Naive B cell (primary cell): ENCODE measurements at places on chromosomes 1 and 21. TPM values are rescaled to one million over a fixed set of nuclear protein-coding genes. Genes with fewer than 3 reads are reported as not detected.

ST6GALNAC5 gene
- polyA plus RNA-seq, result not detected

SPRR2A gene
- not detected for polyA plus RNA-seq

FMN2 gene
- polyA plus RNA-seq, result not detected

GPATCH2 gene
- polyA plus RNA-seq, result 3.2 TPM

CFAP74 gene
- not detected for polyA plus RNA-seq

PRSS38 gene
- not detected for polyA plus RNA-seq

MCOLN2 gene
- 0.65 TPM for polyA plus RNA-seq

DNA sequence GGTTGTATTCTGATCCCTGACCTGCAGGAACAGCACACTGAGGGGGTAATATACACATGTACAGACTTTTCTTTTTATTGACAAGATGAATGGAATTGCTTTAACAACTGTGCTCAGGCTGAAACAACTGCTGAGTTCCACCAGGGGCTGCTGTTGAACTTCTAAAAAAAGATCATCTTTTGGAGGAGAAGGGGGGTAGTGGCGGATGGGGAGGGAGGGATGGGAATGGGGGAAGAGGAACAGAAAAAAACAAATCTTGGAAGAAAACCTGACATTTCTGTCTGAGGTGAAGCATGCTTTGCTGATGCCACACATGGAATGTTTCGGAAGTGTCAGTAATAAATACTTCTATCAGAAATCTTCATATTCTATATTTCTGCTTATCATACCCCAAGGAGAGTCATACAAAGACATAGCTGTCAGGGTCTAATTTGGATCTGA is 75.0 kb downstream of the RWDD3 start:
- no peaks in the 10 kb centered on the region for H3K4me1 ChIP-seq
- no peaks in the 10 kb centered on the region for H3K36me3 ChIP-seq
- no peak overlapping the region for H3K4me3 ChIP-seq
- no peak for DNase-seq
- peaks cover 21% of the 10 kb centered on the region for H3K27me3 ChIP-seq
- no peak overlapping the region for H3K27ac ChIP-seq

DNA sequence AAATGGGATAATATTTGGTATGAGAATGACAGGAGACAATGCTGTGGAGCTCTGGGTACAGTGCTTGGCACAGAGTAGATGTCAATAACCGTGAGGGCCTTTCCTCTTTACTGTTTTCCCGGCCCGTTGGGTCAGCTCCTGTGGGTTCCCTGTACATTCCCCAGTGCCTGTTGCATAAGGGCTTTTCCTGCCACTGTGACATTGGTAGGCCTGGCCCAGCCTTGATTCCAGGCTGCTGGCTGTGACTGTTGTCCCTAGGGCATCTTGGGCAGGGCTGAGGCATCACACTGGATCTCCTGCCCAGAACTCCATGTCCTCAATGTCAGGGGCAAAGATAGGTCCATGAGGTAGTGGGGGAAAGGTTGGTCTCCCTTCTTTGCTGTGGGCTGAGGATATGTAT is 25.8 kb upstream of the MYCL start:
- H3K4me1 ChIP-seq, result peaks cover 10% of the 10 kb centered on the region
- no peak for DNase-seq
- H3K27me3 ChIP-seq, result peaks cover 8% of the 10 kb centered on the region
- no peaks in the 10 kb centered on the region for H3K36me3 ChIP-seq

DNA sequence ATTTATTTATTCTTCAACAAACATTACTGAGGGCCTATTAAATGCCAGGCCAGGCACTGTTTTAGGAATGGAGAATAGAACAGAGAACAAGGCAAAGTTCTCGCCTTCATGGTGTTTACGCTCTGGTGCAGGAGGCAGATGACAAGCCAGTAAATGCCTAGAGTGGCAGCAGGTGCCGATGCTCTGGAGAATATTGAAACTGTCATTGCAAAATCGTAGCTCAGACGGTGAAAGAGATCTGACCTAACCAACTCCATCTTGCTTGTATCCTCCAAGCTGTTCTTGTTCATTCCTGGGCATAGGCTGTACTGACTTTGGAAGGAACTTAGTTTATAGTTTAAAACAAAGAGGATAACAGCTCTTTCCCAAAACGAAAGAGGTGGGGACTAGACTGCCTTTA is 13.5 kb upstream of the ENO1 start:
- H3K4me3 ChIP-seq, result no peak overlapping the region
- H3K27ac ChIP-seq, result no peak overlapping the region
- DNase-seq, result no peak
- no peaks in the 10 kb centered on the region for H3K4me1 ChIP-seq
- no peaks in the 10 kb centered on the region for H3K27me3 ChIP-seq
- H3K36me3 ChIP-seq, result no peaks in the 10 kb centered on the region

DNA sequence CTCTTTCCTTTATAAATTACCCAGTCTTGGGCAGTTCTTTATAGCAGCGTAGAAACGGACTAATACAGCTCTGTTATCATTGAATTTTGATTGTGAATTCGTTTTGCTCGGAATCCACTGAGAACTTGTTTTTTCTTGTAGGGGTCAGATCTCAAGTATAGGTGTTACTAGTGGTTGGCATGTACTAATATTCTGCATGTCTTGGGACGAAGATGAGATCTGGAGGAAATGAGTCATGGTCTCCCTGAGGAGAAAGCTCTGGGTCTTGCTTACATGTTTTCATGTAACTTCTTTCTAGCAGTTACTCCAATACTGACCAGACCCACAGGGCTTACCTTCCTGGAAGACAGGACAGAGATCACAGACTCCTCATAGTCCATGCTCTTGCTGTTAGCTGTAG is 30.3 kb downstream of the ZSCAN20 start:
- no peak overlapping the region for H3K4me3 ChIP-seq
- no peaks in the 10 kb centered on the region for H3K36me3 ChIP-seq
- peaks cover 9% of the 10 kb centered on the region for H3K27me3 ChIP-seq

- no peak for DNase-seq
- H3K4me1 ChIP-seq, result no peaks in the 10 kb centered on the region
- no peaks in the 10 kb centered on the region for H3K36me3 ChIP-seq
- H3K27ac ChIP-seq, result no peak overlapping the region
- H3K4me3 ChIP-seq, result no peak overlapping the region
Observed at GRCh38 chr1:15358565-15359133, 51.0 kb upstream of the EFHD2 start.

- no peaks in the 10 kb centered on the region for H3K4me1 ChIP-seq
- H3K4me3 ChIP-seq, result no peak overlapping the region
- peaks cover 30% of the 10 kb centered on the region for H3K27me3 ChIP-seq
- no peak for DNase-seq
Observed at GRCh38 chr21:41059871-41060270, 108.1 kb upstream of the BACE2 start.

DNA sequence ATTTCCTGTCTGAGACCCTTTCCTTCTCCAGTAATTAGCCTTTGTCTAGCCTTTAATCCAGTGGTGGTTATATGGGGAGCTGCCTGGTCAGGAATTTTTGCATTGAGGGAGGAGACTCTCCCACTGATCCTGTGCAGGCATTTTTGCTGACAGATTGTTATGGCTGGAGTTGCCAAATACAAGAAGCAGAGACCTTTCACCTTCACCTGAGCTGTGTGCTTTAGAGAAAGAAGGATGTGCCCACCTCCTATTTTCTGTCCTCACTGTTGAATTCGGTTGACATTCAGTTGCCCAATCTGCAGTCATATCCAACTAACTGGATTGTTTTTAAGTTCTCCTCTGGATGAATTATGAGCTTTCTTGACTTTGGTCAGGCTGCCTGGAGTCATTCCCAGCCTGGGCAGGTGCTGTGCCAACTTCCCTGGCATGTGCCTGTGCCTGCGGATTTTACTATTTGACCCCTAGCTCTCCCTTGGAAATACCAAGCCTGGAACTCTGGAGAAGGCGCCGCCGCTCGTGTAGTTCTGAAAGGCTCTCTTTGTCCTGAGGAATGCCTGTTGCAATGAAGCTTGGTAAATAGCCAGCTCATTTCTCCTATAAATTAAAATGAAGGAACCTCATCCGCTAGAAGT is 143.9 kb downstream of the NOS1AP start:
- no peak overlapping the region for H3K27ac ChIP-seq
- no peaks in the 10 kb centered on the region for H3K4me1 ChIP-seq
- DNase-seq, result no peak

GRCh38 chr1:181038399-181038873 is 4.7 kb downstream of the MR1 start:
- no peak overlapping the region for H3K4me3 ChIP-seq
- H3K27ac ChIP-seq, result no peak overlapping the region

DNA sequence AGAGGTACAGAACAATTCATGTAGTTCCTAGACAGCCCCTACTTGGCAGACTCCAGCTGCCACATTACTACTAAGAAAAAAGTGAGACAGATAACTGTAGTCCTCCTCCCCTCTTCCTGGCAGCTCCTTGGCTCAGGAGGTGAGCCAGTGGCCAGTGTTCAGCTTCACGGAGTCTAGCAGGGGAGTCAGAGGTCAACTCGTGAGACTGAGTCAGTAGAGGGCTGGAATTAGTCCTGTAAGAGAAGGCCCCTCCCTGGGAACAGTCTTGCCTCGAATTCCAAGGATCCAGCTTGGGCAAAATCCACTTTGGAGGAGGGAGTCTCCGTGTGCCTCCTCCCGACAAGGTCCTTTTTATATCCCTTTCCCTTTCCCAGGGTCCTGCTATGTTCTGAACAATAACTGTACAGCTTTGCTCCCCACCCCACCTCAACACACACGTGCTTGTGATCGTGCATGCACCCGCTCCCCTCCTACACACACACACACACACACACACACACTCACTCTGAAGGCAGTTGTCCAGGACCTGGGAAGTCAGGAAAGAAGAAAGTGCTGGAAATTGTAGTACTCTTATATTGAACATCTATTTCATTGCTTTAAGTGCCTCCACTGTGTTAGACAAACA is 22.5 kb upstream of the SLC27A3 start:
- no peaks in the 10 kb centered on the region for H3K27me3 ChIP-seq
- no peak overlapping the region for H3K27ac ChIP-seq

DNA sequence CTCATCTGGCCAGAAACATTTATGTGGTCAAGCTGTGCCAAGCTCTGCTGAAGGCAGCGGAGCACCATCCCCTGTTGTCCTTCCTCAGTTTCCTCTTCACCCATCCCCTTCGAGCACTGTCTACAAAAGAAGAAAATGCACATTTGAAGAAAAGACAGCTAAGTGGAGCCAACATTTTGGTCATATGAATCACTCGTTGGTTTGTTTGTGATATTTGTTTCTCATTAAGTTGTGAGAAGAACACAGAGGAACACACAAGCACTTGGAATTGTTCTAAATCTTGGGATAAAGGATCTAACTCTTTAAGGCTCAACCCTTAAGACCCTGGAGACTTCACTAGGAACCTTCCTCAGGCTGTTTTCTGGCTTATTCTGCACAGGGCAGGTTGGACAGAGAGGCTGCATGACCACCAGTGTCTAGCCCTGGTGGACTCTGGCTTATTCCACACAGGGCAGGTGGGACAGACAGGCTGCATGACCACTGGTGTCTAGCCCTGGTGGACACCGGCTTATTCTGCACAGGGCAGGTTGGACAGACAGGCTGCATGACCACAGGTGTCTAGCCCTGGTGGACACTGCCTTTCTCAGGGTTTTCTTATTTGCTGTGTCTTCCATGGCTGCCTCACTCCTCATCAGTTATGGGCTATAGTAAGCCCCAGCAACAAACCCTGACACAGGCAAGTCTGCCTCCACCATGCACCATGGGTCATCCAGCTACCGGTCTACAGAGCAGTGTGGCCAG is 35.3 kb upstream of the COL6A2 start:
- H3K27me3 ChIP-seq, result peaks cover 24% of the 10 kb centered on the region
- no peak for DNase-seq
- no peak overlapping the region for H3K4me3 ChIP-seq
- H3K36me3 ChIP-seq, result peaks cover 14% of the 10 kb centered on the region
- H3K27ac ChIP-seq, result no peak overlapping the region

- H3K27me3 ChIP-seq, result no peaks in the 10 kb centered on the region
- H3K36me3 ChIP-seq, result no peaks in the 10 kb centered on the region
- DNase-seq, result peak; percentile 63
- peak overlapping the region; percentile 79 for H3K4me3 ChIP-seq
Observed at GRCh38 chr1:160768295-160768657, 27.7 kb upstream of the LY9 start.

GRCh38 chr1:100050139-100050538 is 80.3 kb downstream of the SLC35A3 start:
- peaks cover 47% of the 10 kb centered on the region for H3K4me1 ChIP-seq
- H3K4me3 ChIP-seq, result no peak overlapping the region
- H3K27me3 ChIP-seq, result no peaks in the 10 kb centered on the region
- H3K36me3 ChIP-seq, result no peaks in the 10 kb centered on the region

DNA sequence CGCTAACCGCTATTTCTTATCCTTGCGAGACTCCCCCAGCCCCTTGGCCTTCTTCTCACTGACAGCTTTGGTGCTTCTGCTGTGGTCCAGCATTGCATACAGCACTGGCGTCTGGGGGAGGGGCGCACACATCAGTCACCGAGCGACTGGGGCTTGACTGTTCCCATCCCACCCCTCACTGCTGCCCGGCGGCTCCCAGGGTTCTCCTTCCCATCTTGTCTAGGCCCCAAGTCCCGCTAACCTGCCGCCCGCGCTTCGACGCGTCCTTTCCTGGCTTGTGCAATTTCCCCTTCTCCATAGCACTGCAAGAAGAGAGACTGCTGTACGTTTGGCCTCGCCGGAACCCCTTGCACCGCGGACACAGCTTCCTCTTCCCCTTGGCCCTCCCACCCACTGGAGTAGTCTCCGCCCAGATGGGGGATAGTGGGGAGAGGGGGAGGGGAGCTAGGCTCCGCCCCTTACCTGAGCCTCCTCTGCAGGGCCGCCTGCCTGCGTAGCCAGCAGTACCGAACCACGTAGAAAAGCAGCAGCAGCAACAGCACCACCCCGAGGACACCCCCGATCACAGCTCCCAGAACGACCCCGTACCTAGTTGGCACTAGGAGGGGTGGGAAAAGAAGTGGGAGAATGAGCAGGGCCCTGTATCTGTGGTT is 3.8 kb downstream of the MPZ start:
- H3K36me3 ChIP-seq, result no peaks in the 10 kb centered on the region
- DNase-seq, result peak; percentile 89
- no peaks in the 10 kb centered on the region for H3K27me3 ChIP-seq
- peak overlapping the region; percentile 100 for H3K4me3 ChIP-seq

DNA sequence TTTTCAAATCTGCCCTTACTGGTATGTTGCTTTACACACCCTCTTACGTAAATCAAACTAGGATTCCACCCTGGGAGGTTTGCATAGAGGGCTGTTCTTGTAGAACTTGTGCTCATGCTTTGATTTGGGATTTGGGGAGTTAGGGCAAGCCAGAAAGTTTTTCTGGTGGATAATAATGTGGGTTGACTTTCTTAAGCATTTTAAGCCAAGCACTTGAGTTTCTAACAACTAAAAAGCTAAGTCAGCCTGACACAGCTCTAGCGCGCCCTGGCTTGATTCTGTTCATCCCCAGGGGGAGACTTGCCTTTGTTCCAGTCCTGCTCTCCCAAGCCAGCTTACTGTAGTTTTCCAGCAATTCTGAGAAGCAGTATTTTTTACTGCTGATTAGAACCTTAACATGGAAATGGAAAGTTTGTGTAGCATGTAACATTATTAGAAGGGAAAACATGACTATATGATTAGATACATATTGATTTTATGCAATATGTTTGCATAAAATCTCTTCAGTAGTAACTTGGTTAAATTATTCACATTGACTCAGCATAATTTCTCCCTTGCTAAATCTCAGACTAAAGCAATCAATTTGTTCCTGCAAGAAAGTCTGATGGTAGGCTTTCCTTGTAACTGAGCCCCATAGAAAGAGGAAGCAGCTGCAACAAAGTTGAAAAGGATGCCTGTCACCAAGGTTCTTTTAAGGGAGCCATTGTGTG is 11.0 kb upstream of the PGD start:
- no peaks in the 10 kb centered on the region for H3K27me3 ChIP-seq
- peak; percentile 12 for DNase-seq
- no peaks in the 10 kb centered on the region for H3K36me3 ChIP-seq
- H3K4me3 ChIP-seq, result no peak overlapping the region
- H3K27ac ChIP-seq, result peak overlapping the region; percentile 39
